ENCODE measurements at places on chromosomes 11 and 22.

DNA sequence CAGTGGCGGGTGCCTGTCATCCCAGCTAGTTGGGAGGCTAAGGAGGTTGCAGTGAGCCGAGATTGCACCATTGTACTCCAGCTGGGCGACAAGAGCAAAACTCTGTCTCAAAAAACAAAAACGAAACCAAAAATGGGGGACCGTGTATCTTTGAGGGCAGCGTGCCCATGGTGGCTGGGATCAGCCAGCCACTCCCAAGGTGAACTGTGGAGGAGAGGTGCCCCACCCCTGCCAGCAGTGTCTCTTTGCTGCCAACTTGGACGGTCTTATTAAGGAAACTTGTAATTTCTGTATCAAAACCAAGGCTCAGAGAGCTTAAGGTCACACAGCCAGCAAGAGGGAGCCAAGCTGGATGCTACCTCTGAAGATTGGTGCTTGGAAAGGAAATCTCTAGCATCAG lies 147.7 kb downstream of the CACNA1I start:
- DNase-seq: no peak

DNA sequence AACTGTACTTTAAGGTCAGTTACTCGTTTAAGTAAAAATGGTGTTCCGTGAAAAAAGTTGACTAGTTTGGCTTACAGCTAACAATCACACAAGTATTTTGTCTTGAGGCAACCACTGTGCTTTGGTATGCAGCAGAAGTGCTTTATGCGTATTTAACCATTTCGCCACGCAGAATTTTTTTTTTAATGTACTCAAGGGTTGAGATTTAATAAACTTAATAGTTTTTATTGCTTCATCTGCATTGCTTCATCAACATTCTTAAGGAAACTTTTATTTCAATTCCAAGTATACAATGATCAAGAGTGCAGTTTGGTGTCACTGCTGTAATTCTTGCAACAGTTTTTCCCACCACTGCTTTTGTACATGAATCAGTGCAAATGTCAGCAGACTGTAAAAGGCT lies 66.4 kb downstream of the ZNRF3 start:
- DNase-seq: no peak

- no peak for DNase-seq
Measured at GRCh38 chr11:114315749-114316368, 19.7 kb downstream of the NNMT start.

DNA sequence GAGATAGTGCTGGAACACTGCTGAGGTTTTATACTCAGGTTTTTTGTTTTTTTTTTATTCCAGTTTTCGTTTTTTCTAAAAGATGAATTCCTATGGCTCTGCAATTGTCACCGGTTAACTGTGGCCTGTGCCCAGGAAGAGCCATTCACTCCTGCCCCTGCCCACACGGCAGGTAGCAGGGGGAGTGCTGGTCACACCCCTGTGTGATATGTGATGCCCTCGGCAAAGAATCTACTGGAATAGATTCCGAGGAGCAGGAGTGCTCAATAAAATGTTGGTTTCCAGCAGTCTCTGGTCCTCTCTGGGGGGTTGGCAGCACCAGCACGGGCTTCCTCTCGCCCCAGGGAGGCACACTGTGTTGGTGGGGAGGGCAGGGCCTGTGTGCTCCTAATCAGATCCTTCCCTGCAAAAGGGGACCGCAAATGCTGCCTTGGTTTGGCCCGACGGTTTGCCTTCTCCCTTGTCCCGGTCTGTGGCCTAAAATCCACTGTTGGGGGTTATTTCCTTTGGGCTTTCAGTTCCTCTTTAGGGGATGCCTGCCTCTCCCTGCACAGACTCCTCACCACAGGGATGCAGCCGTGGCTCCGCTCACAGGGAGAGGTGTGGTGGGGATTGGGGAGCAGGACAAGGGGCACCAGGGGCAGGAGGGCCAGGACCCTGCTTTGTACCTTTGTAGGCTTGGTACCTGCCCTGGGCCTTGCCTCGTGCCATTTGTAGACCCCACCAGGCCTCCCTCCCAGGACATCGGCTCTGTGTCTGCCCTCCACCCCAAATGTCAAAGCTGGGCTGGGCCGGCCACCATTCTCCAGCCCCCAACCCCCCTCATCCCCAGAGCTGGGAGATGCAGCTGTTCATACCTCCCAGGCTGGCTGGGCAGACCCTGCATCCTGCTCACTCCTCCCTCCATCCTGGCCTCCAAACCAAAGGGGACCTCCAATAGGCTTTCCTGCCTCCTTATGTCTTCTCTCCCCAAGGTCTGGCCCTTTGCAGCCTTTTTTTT lies 13.5 kb downstream of the MCAT start:
- DNase-seq: no peak

DNA sequence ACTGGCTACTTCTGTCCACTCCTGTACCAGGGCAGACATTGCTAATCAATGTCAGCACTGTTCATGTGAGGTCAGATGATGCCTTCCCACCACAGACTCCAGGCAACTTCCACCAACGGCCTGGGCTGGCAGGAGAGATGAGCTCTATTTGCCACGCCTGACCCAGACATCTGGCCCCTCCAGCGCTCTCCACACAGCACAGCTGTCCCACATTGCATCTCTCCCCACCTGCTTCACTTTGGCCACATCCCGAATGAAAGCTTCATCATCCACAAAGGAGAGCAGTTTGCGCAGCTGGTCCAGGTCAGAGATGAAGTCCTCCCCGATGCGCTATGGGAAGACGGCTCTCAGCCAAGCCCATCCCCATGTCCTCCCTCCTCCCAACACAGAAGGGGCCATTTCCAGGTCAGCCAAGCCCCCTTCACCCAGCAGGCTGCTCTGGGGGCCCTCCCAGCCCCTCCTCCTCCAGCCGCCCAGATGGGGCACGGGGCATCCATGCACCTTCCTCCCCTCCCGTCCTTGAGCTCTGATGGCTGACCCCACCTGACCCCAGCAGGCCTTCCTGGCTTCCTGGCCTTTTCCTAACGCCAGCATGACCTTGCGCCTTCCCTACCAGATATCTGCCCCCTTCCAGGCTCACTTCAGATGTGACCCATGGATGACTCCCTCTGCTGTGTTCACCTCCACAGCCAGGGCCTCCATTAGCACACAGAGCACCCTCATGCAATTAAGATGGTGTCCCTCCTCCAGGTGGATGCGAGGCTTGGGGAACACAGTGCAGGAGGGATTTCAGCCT lies 7.4 kb downstream of the PYGM start:
- no peak for DNase-seq

GRCh38 chr11:119795231-119795630 lies 66.2 kb upstream of the NECTIN1 start:
- no peak for DNase-seq

GRCh38 chr11:95684701-95685100 lies 104.9 kb downstream of the FAM76B start:
- no peak for DNase-seq

- no peak for DNase-seq
Measured at GRCh38 chr11:116193321-116194131, 579.3 kb downstream of the BUD13 start.

DNA sequence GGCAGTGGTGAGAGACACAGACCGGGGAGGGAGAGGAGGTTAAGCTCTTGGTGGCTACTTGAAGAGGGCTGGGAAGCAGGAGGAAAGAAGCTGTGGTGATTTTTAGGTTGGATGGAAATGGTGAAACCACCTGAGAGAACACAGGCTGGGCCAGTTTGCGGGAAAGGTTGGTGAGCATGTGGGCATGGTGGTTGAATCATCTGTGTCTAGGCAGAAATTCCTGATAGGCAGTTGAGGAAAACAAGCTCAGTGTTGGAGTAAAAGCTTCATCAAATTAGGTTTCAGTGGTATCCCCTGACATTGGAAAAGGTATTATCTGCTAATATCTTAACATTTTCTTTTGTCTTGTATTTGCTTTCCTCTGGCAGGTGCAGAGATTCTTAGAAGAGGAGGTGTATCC lies 4.3 kb upstream of the SGSM3 start:
- no peak for DNase-seq

DNA sequence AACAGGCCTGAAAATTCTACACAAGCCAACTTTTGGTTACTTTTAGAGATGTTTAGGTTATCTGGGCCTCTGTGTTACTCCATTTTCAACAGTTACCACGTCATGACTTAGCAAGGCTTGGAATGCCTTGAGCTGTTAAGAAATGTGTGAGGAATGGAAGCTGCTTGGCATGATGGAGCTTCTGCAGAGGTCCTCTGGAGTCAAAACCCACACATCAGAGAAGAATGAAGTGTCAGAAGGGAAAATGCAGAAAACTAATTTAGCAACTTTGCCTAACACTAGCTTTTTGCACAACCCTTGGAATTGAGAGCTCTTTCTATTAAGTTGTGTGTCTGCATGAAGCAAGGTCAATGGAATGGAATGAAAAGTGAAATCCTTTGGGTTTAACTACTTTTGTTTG lies 27.4 kb downstream of the FAT3 start:
- DNase-seq: no peak

GRCh38 chr22:49664891-49665290 lies 162.8 kb downstream of the BRD1 start:
- no peak for DNase-seq

DNA sequence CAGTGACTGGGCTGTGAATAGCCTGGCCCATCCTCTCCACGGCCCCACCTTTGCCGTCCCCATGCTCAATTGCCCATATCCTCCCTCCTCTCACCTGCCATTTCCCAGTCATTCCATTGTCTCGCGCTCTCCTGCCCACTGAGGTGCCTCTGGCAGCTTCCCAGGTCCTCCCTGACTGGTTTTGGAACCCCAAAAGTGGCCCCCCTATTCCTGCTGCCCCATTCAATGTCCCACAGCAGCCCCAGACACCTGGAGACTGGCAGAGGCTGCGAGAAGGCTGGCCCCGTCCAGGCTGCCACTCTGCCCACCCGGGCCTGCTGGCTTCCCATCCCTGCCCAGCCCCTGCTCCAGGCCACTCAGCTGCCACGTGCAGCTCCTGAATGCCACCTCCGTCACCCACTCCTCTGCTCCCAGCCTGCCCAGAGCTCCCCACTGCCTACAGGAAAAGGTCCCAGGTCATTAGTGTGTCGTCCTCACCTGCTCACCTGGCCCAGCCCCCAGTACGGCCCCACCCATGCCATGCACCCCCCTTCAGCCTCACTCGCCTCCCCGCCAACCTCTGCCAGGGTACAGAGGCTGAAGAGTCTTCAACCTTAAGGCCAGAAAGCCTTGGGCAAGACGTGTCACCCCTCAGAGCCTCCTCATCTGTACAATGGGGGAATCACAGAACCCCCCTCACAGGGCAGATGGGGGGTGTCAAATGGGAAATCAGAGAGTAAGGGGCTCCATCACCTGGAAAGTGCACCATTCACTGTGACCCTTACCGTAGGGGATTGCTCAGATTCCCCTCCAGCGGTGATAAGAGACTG lies 37.5 kb downstream of the KCNJ4 start:
- no peak for DNase-seq

GRCh38 chr11:31692466-31692865 lies 118.7 kb downstream of the PAX6 start:
- no peak for DNase-seq

DNA sequence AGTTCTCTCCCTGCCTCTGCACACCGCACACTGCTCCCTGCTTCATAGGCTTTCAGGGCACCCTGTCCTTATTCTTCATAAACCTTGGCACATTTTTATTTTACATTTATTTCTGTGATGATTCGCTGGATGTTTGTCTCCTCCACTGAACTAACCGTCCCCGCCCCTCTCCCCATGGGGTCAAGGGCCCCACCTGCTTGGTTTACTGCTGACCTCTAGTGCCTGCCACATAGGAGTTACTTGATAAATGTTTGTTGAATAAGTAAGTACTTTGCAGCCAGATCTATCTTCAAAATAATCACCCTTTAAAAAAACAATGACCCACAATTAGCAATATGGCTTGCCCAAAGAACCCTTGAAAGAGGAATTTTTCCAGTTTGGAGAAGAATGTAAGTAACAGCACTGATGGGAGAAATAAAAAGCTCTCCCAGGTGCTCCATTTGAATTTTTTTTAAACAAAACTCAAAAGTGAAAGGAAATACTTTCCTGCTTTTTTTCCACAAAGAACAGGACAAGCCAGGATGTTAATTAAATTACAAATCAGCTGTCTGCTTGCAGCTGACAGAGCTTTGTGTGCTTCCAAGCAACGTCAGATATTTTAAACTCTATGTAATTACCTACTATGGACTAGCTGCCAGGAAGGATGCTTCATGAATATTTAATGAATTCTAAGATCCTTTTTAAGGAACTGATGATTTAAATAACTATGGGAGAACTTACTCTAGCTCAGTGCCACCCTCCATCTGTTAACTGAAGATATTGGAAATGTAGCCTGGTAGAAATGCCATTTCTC lies 1083.6 kb downstream of the DLG2 start:
- no peak for DNase-seq

GRCh38 chr11:92053216-92053615 lies 171.4 kb upstream of the FAT3 start:
- no peak for DNase-seq

- no peak for DNase-seq
Measured at GRCh38 chr22:31647523-31648320, 14.3 kb downstream of the PISD start.

DNA sequence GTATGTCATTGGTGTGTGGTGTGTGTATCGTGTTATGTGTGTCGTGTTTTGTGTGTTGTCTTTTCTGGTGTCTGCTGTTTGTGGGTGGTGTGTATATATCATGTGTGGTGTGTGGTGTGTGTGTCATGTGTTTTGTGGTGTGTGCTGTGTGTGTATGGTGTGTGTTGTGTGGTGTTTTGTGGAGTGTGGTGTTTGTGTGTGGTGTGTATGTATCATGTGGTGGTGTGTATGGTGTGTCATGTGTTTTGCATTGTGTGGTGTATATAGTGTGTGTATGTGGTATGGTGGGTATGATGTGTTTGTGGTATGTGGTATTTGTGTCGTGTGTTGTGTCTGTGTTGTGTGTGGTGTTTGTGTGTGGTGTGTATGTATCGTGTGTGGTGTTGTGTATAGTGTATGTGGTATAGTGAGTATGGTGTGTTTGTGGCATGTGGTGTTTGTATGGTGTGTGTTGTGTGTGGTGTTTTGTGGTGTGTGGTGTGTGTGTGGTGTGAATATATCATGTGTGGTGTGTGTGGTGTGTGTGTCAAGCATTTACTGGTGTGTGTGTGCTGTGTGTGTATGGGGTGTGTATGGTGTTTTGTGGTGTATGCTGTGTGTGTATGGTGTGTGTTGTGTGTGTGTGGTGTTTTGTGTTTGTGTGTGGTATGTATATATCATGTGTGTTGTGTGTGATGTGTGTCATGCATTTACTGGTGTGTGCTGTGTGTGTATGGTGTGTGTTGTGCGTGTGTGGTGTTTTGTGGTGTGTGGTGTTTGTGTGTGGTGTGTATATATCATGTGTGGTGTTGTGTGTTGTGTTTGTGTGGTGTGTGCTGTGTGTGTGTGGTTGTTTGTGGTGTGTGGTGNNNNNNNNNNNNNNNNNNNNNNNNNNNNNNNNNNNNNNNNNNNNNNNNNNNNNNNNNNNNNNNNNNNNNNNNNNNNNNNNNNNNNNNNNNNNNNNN lies 12.7 kb downstream of the PIM3 start:
- no peak for DNase-seq

- no peak for DNase-seq
Measured at GRCh38 chr11:73968356-73968966, 14.2 kb downstream of the UCP2 start.

Measured in CD4-positive, alpha-beta T cell treated with Interferon gamma for 1 hour (primary cell).